Glutamatergic neuron (in vitro differentiated cells): ENCODE measurements at places on chromosomes 1 and 21. TPM values are rescaled to one million over a fixed set of nuclear protein-coding genes. Genes with fewer than 3 reads are reported as not detected.

The MX1 gene
- 1.5 TPM for total RNA-seq

The SF3B4 gene
- total RNA-seq, result 47.3 TPM

The AHCTF1 gene
- 25.2 TPM for total RNA-seq

The GJA4 gene
- total RNA-seq, result not detected

The KMO gene
- total RNA-seq, result not detected

The EPS15 gene
- 139 TPM for total RNA-seq

The FCAMR gene
- total RNA-seq, result not detected

The TFB2M gene
- total RNA-seq, result 6.5 TPM

The PCAT6 gene
- total RNA-seq, result 7.7 TPM

The INSRR gene
- 6.9 TPM for total RNA-seq

The ITLN2 gene
- not detected for total RNA-seq

The PLA2G4A gene
- total RNA-seq, result not detected

The TMPRSS15 gene
- not detected for total RNA-seq

The PROK1 gene
- not detected for total RNA-seq

The NUF2 gene
- 5.8 TPM for total RNA-seq

The PAPPA2 gene
- total RNA-seq, result 2.3 TPM

DNA sequence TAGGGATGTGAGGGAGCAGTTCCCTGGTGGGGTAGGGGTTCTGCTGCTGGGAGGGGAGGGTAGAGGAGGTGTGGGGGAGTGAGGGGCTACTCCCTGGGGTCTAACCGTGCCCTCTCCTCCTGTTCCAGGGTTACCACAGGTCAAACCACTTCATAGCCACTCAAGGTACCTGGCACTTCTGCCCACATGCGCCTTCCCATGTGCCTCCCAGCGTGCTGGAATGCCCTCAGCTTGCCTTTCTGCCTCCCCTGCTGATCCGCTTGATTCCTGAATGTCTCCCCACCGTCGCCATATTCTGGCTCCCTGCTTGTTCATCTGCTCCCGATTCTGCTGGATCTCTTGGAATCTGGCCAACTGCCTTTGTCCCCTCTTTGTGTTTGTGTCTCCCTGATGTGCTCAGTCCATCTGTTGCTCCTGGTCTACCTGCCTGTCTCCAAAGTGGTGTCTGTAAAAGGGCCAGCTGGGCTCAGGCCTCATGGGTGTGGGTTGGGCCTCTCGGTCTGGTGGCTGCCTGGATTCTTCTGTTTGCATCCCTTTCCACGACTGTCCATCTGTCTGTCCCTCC lies 74.4 kb downstream of the PTPRU start:
- DNase-seq, result peak; percentile 43

- no peak for DNase-seq
These were observed 890.6 kb downstream of the KCNT2 start for GRCh38 chr1:195717651-195718050.

GRCh38 chr1:30887485-30888315 lies 20.9 kb downstream of the SDC3 start:
- DNase-seq, result no peak

- DNase-seq, result no peak
These were observed 351.0 kb upstream of the B3GALT2 start for GRCh38 chr1:193537266-193538002.

GRCh38 chr1:203451836-203452784 lies 23.5 kb upstream of the PRELP start:
- DNase-seq, result no peak

DNA sequence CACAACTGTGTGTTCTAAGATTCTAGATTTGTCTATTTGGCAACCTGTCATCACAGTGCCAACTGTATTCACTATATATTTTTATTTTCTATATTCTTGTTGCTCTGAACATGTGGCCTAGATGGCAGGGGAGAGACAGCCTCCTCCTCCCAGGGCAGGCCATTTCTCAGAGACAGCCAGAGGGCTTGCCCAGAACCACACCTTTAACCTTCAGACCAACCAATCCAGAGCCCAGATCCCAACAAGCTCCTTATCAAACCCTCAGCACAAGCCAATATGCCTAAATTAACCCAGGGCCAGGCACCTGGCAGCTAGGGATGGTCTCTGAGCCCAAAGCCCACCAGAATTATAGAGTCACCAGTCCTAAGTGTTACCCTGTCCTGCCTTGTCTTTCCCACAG lies 19.3 kb downstream of the TRIM11 start:
- DNase-seq, result no peak

- no peak for DNase-seq
These were observed 121.9 kb downstream of the TIAM1 start for GRCh38 chr21:31222142-31222541.

DNA sequence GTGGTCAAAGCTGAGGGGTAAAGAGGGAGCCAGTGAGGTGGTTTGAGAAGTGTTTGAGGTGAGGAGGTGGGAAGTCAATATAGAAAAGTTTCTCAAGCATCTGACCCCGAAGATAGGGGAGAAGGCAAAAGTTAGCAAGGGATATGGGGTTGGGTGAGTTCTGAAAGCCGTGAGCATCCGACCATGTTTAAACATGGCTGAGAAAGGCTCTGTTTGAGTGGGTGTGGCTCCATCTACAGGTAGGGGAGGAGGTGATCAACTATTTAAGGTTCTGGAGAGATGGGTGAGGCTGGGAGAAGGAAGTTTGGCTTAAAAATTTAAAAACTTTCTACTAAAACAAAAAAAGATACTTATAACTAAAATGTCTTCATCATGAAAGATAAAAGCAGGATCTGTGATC lies 273.8 kb downstream of the KCNJ6 start:
- DNase-seq, result no peak

- no peak for DNase-seq
These were observed 110.8 kb downstream of the MATN1 start for GRCh38 chr1:30612536-30613065.

DNA sequence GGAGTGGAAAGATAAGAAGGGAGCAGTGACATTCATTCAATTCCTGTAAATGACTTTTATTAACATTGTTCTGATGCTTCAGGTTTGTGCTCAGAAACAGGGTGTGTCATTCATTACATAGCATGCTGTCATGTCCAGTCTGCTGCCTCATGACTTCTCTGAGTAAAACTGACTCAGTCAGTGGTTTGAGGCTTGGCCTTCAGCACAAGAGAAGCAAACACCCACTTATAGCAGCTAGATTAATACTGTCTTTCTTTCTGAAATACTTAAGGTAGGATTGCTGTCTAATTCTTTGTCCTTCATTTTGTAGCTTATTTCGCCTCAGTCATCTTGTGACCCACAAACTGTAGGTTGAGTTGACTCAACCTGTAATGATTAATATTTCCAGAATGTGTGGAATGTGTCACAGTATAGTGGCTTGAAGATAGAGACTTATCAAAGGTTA lies 32.9 kb downstream of the RASAL2 start:
- no peak for DNase-seq

DNA sequence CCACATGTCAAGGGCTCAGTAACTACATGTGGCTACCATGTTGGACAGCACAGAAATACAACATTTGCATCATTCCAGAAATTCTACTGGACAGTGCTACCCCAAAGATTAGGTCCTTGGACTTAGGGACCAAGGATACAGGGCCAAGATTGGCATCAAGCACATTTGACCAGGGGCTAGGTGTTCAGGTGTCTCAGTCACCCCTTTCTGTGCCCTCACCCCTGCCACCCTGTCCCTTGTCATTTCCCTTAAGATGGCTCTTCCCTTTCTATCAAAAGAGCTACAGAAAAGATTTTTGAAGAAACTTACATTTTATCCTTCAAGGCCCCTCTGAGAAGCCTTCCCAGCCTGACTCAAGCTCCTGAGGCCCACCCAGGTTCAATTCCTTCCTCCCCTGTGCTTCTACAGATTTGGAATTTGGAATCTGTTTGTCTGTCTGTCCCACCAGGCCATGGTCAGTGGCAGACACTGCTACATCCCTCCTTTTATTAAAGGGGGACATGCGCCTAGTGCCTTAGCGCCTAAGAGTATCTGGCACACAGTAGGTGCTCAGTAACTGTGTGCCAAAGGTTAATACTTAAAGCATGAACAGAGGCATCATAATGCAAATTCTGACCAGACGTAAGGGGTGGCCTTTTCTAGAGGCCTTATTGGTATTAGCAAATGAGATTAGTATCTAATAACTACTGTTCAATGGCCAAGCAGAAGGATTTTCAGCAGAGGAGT lies 21.4 kb downstream of the CSF1 start:
- DNase-seq, result no peak

GRCh38 chr21:41730367-41730765 lies 36.5 kb downstream of the RIPK4 start:
- no peak for DNase-seq

- DNase-seq, result no peak
These were observed 5.9 kb upstream of the PIGR start for GRCh38 chr1:206952171-206952570.

DNA sequence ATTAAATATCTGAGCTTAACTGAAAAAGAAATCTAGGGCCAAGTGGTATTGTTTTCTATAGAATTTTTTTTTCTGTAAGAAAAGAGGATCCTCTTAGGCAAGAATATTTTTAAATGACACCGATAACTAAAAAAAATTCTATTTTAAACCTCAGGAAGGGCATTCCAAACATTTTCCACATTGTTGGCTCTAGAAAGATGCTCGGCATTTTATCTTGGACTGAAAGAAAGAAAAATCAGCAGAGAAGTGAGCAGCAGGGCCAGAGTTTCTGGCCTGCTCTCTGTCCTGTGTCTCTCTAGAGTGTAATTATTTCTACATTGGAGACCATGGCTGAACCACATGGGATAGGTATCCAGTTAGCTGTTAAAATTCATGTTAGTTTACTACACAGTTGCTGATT lies 192.5 kb upstream of the GREM2 start:
- DNase-seq, result no peak

DNA sequence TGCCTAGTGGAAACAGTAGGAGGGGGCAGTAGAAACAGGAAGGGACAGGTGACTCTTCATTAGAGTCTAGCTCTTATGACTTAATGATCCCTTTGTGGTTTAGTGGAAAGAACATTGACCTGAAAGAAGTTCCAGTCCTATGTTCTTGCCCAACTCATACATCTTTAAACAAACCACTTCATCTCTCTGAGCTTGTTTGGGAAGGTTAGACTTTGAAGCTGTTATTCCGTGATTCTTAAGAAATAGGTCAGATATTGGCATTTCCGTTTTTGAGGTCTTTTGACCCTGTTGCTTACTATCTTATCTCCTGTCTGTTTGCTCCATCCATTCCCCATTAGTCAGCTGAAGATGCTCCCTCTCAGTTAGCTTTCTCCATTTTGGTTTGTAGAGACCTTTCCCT lies 38.5 kb downstream of the MTR start:
- DNase-seq, result no peak

GRCh38 chr1:215635827-215636226 lies 68.7 kb downstream of the KCTD3 start:
- DNase-seq, result no peak
